ENCODE measurements at places on chromosomes 2 and 18. TPM values are rescaled to one million over a fixed set of nuclear protein-coding genes. Genes with fewer than 3 reads are reported as not detected.

GRCh38 chr18:58351776-58352175 is 277.1 kb downstream of the ALPK2 start:
- no peak for DNase-seq

GRCh38 chr2:221488136-221488807 is 83.8 kb downstream of the EPHA4 start:
- DNase-seq = no peak

DNA sequence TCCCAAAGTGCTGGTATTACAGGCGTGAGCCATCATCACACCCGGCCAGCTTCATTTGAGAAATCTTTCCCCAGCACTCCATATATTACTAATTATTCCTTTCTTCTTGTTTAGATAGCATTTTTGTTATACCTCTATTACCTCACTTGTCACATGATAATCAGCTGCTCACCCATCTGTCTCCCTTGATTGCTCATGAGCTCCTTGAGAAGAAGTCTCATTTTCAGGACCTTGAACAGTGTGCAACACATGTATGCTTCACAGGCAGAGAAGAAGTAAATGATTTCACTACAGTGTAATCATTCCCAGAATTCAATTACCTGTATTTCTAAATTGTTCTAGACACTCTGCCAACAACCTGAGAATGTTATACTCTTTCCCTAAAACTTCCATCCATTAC is 6.2 kb downstream of the PAIP2B start:
- no peak for DNase-seq

- peak; percentile 63 for DNase-seq
Observed at GRCh38 chr18:59957957-59958356, 58.2 kb downstream of the PMAIP1 start.

DNA sequence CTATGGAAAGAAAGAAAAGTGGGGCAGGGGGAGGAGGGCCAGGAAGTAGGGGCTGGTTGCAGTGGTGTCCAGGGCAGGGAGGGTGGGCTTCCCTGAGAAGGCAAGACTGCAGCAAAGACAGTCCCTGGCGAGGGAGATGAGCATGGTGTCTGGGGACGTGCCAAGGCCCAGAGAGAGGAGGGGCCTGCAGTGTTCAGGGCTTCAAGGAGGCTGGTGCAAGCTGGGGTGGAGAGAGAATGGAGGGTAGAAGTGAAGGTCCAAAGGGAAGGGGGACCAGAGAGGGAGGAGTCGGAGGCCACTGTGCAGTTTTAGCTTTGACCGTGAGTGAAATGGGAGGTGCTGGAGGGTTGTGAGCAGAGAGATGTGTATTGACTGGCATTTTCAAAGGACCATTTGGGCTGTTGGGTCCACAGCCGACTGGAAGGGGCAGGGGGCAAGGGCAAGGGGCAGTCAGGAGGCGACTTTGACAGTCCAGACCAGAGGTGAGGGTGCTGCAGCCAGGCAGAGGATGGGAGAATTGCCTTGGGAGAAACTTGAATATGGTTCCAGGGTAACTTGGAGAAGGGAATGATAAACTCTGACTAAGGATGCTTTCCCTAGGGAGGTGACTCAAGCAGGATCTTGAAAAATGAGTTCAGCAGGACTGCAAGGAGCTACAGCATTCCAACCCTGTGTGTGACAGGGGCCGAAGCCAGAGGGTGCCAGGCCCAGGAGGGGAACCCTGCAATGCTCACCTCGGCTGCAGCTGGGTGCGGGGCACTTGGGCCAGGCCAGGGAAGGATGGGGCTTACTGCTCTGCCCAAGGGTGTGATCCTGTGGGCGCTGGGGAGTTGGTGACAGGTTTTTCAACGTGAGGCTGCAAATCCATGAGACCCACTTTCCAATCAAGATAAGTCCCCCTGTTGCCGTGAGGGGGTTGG is 177.1 kb upstream of the HAAO start:
- no peak for DNase-seq

- DNase-seq = no peak
Observed at GRCh38 chr2:240465268-240465764, 29.9 kb downstream of the GPC1 start.

DNA sequence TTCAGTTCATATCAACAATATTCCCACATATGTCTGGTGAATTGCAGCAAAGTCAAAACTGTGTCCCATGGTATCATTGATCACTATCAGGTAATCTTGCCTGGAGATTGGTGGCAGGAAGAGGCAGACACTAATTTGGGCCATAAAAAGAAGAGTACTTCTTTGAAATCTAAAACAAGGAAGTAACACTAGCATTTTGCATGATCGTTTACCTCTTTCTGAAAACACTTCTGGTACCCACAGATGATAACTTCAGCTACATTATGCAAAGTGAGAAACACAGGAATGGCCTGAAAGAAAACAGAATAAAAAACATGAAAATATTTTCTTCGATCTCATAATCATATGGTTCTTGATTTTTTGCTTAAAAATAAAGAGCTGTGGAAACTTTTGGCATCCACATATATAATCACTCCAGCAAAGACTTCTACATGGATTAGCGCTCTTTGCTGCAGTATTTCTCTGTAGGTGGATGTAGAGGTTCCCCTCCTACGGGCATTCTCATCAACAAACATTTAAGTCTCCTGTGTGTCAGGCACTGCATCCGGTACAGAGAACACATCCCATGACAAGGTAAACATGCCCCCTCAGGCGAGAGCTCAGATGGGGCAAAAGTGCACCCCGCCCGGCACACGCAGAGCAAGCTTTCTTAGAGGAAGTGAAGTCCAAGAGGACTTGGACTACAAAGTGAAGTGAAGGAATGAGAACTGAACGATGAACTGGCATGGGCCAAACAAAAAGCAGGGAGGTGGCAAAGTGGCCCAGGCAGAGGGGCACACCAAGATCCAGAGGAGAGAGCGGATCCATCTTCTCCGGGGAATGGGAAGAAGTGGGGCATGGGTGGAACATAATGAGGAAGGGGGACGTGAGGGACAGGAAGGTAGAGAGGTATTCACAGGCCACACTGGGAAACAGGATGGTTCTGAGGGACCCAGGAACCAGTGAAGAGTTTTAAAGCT is 68.0 kb upstream of the RIOK3 start:
- no peak for DNase-seq

- no peak for DNase-seq
Observed at GRCh38 chr2:229231328-229231868, 39.7 kb downstream of the PID1 start.

GRCh38 chr2:128416806-128417205 is 98.1 kb upstream of the HS6ST1 start:
- DNase-seq = no peak

GRCh38 chr2:207308519-207309224 is 142.9 kb upstream of the KLF7 start:
- no peak for DNase-seq

- no peak for DNase-seq
Observed at GRCh38 chr18:11548916-11549551, 60.4 kb upstream of the SLC35G4 start.

DNA sequence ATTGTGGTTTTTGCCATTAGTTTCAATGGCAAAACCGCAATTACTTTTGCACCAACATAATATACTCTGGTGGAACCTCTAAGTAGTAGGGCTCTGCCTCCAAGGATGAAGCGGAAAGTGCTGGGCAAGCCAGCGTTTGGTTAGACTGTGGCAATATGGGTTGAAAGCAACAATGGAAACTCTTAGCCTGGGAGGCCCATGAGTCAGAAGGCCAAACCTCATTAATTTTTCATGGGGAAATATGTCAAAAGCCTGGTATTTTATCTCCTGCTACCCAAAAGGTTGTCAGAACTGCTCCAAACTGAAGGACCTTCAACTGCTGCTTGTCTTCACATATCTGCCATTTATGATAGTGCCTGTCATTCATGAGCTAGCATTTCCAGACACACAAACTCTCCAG is 179.1 kb upstream of the CYP26B1 start:
- DNase-seq = no peak

- DNase-seq = no peak
Observed at GRCh38 chr18:78611869-78612268, 367.7 kb upstream of the SALL3 start.

GRCh38 chr2:97662386-97662894 is 1.4 kb downstream of the ACTR1B start:
- no peak for DNase-seq

DNA sequence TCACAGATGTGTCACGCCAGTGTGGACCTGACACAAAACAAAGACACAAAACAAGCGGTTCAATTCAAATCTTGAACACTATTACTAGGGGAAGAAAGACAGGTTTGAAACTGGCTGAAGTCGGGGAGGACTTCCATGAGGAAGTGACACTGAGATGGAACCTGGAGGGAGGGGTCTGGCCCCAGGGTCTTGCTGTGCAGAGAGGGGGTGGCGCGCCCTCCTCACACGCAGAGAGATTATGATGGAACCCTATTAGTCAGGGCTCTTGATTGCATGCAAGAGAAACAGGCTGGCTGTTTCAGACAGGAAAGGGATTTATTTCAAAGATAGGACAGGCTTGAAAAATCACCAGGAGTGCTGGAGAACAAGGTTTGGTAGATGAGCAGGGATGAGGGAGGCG is 363.6 kb upstream of the HS6ST1 start:
- no peak for DNase-seq

DNA sequence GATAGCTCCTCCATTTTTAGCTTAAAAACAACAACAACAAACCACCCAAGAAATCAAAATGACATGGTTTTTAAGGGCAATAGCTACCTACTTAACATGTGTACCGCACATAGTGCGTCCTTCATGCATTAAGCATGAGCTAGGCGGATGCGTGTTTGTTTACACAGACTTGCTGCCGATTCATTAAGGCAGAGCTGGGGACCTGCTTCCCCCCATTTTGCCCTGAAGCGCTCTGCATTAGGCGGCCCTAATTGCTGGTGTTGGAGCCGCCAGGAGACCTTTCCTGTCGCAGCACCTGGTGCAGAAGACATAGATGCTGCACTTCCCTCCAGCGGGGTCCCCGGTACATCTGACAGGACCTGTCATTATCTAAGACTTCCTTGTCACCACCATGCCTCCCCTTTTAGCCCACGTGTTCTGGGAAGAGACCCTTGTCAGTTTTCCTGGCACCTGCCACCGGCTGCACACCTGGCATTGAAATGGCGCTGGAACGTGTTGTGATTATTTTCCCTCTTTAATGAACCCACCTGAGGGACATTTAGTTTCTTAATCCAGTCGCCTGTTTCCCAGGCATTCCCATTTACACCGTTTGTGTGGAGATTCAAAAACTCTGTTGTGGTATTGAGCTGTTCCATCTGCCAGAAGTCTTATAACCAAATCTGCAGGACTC is 261.1 kb upstream of the RAB12 start:
- no peak for DNase-seq

DNA sequence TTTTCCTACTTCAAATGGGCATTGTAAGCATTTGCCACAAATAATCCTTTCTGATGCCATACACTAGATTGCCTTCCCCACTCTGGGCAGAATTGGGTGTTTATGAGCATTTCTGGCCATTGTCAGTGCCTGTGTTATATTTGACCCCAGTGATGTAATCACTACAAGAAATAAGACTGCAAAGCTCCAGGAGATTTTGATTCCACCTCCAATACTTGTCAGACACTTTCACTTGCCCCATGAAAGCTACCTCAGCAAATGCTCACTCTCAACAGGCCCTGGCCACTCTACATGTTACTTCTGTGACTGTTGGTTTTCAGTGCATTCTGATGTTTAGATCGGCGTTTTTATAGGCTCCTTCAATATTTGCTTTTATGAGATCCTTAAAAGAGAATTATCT is 135.1 kb downstream of the GFPT1 start:
- DNase-seq = no peak

GRCh38 chr2:29405707-29406106 is 290.5 kb downstream of the CLIP4 start:
- no peak for DNase-seq

GRCh38 chr2:136051725-136052048 is 66.3 kb upstream of the DARS1 start:
- DNase-seq = no peak

DNA sequence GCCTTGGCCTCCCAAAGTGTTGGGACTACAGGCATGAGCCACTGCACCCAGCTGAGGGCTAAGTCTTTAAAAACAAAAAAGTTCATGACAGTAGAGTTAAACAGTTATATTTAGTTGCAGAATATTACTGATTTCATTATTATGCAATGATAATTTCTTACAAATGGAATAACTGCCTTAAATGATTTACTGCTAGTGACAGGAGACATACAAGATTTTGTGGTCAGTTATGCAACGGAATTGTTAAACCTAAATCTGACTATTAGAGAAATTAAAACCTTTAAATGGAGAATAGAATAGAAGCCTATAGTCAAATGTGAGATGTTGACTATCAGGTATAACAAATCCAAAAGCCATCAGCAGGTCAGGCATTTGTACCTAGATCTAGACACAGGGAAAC is 10.3 kb upstream of the DNAJC10 start:
- no peak for DNase-seq

DNA sequence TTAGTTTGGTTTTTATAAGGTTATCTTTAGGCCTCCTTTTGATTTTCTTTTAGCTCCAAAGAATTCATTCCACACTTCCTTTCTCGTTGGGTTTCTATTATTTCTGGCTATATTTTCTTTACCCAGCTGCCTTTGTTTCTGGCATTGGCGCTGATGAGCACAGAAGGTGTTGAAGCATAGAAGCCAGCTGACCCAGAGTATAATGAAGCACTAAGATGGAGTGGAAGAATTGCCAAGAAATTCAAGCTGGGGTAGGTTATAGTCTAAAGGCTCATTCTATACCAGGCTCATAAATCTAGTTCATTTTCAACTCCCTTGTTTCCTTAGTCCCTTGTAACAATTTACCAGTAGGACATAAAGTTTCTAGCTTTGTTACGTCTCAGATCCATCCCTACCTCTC is 169.5 kb downstream of the HRH4 start:
- DNase-seq = no peak

DNA sequence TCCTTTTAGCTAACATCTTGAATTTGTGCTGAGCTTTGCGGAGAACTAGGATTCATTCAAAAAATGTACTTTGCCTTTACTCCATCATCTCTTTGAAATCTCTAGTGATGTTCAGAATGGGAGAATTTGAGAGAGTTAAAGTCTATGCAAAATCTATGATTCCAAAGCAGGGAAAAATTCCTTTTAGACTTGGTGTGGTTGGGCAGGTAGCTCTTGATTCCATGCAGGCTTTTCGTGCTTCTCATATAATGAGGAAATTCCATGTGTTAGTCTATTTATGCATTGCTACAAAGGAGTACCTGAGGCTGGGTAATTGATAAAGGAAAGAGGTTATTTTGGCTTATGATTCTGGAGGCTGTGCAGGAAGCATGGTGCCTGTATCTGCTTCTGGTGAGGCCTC is 258.9 kb upstream of the EPHA4 start:
- DNase-seq = no peak

Gene GNAL
- 12.6 TPM for total RNA-seq

Gene GDF7
- 3.2 TPM for total RNA-seq

Gene ALLC
- not detected for total RNA-seq

Gene SCYGR4
- not detected for total RNA-seq

Gene RAB17
- total RNA-seq = 11.0 TPM

Gene CASP10
- 2.8 TPM for total RNA-seq

Gene BAZ2B
- total RNA-seq = 135 TPM

Gene PARD3B
- total RNA-seq = 20.4 TPM

Gene ITPRIPL1
- 8.9 TPM for total RNA-seq

Gene HOXD9
- total RNA-seq = 1.1 TPM

Gene CNGA3
- not detected for total RNA-seq

Gene DSG1
- total RNA-seq = 0.09 TPM

Gene ANKRD23
- 12.5 TPM for total RNA-seq

Gene POTEE
- total RNA-seq = 5.0 TPM

Gene BMP10
- not detected for total RNA-seq

Gene GKN1
- not detected for total RNA-seq

Gene LYPD6
- total RNA-seq = 16.2 TPM
